Mammary microvascular endothelial cell (primary cell): ENCODE measurements at places on chromosomes 6 and 20. TPM values are rescaled to one million over a fixed set of nuclear protein-coding genes. Genes with fewer than 3 reads are reported as not detected.

The RANBP9 gene
- 19.4 and 19.8 TPM in 2 replicates for total RNA-seq

The NKX2-4 gene
- not detected in 2 replicates for total RNA-seq

The AGPAT4 gene
- total RNA-seq, result 4.1 and 5.0 TPM in 2 replicates

The ZCCHC3 gene
- total RNA-seq, result 18.2 and 19.3 TPM in 2 replicates

The TSPYL1 gene
- 48.4 and 54.3 TPM in 2 replicates for total RNA-seq

The ADGRG6 gene
- total RNA-seq, result 48.6 and 49.5 TPM in 2 replicates

The RHAG gene
- not detected in 2 replicates for total RNA-seq

The TP53TG5 gene
- not detected in 2 replicates for total RNA-seq
